ENCODE measurements at places on chromosomes 2 and 18.
A peak's percentile ranks its signal among the peaks of the same experiment; 100 is the strongest.

GRCh38 chr2:37575780-37576179 lies 95.7 kb downstream of the CDC42EP3 start:
- no peak for DNase-seq

- no peak for DNase-seq
Measured at GRCh38 chr2:16196687-16197503, 256.5 kb downstream of the MYCN start.

GRCh38 chr2:152162141-152162540 lies 13.4 kb downstream of the STAM2 start:
- DNase-seq: no peak

GRCh38 chr2:42085706-42086487 lies 38.1 kb downstream of the PKDCC start:
- no peak for DNase-seq

DNA sequence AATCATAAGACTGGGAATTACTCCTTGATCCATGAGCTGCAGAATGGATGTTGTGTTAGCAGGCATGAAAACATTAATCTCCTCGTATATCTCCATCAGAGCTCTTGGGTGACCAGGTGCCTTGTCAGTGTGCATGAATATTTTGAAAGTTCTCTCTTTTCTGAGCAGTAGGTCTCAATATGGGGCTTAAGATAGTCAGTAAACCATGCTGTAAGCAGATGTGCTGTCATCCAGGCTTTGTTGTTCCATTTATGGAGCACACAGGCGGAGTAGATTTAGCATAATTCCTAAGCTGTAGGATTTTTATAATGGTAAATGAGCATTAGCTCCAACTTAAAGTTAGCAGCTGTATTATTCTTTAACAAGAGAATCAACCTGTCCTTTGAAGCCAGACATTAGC lies 160.3 kb downstream of the MYO1B start:
- no peak for DNase-seq

GRCh38 chr2:151728804-151729414 lies 5.4 kb downstream of the NEB start:
- peak; percentile 0 for DNase-seq

DNA sequence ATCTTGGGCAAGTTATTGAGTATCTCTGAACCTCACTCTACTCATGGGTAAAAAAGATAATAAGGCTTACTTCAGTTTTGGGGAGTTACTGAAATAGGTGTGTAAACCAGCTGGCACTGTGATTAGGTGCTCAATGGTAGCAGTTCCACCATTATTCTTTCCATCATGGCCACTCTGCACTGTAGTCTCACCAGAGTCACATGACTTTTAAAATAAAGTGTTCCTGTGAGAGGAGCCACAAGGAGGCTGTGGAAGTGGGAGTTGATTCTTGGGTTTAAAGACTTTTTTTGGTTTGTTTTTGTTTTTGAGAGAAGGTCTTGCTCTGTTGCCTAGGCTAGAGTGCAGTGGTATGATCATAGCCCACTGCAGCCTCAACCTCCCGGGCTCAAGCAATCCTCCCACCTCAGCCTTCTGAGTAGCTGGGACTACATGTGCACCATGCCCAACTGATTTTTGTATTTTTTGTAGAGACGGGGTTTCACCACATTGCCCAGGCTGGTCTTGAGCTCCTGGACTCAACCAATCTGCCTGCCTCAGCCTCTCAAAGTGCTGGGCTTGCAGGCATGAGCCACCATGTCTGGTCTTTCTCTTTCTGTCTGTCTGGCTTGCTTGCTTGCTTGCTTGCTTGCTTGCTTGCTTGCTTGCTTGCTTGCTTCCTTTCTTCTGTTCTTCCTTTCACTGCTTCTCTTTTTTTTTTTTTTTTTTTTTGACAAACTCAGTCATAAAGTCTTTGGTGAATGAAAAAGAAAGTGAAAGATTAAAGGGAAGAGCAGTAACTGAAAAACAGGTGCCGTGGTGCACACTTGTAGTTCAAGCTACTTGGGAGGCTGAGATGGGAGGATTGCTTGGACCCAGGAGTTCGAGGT lies 21.2 kb upstream of the ACVR1 start:
- no peak for DNase-seq

GRCh38 chr2:200399636-200400035 lies 93.1 kb downstream of the SPATS2L start:
- DNase-seq: no peak

DNA sequence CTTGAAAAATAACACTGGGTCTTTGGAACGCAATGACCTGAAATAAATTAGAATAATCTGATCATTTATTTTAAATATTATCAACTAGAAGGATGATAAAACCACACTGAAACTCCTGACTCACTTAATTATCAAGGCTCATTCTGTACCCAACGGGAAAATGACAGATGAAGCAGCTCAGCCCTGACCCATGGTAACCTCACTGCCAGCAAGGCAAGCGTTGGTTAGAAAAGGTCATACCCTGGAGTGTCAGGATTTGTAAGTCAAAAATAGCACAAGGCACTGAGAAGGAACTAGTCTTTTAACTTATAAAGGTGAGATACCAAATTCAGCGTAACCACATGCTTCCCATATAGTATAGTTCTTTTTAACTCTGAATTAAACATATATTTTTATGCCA lies 277.5 kb downstream of the ETAA1 start:
- no peak for DNase-seq

DNA sequence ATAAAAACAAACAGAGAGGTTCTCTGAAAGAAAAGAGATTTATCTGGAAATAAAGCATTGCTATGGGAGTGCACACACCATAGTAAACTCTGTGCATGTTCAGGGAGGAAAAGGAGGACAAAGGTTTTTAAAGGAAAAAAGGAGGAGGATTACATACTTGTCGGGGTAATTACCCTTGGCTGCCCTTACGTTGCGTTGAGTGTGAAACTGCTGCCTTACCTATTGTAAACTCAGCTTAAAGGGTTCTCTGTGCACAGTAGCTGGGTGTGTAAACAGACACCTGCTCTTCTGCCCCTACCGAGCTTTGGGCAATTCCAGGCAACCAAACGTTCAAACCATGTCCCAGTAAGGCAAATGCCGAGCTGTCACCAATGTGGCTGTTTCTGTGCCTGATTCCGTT lies 29.6 kb upstream of the PXDN start:
- DNase-seq: no peak
